Astrocyte of the cerebellum (primary cell): ENCODE measurements at places on chromosomes 3 and 15.

DNA sequence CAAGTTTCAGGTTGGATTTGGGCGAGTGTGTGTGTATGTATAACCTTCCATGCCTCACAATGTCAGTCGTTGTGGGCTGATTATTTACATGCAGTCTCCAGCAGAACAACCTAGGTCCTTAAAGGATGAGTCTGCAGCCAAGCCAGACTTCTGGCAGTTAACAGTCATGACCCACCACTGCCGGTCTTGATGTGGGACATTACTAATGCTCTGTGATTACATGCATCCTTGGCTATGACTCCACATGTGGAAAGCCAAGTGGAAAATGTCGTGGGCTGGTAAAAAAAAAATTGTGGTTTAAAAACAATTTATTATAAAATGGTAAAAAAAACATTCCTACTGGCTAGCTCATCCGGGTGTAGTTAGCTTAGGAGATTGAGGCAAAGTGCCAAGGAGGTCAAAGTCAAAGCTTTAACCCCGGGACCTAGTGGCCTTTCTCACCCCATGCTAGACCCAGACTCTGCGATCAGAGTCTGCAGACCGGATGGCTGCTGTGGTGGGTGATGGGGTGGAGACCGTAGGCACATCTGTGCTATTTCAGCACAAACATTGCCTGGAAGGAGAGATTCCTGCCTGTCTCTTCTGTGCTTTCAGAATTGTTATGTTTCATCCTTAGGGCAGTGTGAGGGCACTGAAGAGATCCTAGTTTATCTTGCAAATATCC, 6.8 kb downstream of the RARRES1 start:
- peak; percentile 98 for DNase-seq

GRCh38 chr3:46091046-46091445, 63.8 kb upstream of the XCR1 start:
- no peak for DNase-seq

- no peak for DNase-seq
These were observed 338.3 kb upstream of the ZNF385D start for GRCh38 chr3:22089284-22089683.

DNA sequence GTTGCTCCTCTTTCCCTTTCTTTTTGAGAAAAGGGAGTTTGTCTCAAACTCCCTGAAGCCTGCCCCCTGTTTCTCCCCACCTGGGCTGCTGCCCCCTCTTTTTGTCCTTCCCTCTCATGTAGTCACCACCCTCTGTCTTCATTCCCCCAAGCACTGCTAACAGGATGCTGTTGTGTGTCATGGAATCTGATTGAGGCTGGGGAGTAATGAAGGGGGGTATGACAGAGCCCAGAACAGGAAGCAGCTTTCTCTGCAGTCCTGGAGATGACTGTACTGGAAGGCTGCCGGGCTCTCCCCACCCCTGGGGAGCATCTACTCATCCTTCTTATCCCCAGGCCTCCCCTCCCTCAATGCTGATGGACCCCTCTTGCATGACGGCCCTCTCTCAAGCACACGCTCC, 181.6 kb downstream of the ABHD5 start:
- DNase-seq, result peak; percentile 29

DNA sequence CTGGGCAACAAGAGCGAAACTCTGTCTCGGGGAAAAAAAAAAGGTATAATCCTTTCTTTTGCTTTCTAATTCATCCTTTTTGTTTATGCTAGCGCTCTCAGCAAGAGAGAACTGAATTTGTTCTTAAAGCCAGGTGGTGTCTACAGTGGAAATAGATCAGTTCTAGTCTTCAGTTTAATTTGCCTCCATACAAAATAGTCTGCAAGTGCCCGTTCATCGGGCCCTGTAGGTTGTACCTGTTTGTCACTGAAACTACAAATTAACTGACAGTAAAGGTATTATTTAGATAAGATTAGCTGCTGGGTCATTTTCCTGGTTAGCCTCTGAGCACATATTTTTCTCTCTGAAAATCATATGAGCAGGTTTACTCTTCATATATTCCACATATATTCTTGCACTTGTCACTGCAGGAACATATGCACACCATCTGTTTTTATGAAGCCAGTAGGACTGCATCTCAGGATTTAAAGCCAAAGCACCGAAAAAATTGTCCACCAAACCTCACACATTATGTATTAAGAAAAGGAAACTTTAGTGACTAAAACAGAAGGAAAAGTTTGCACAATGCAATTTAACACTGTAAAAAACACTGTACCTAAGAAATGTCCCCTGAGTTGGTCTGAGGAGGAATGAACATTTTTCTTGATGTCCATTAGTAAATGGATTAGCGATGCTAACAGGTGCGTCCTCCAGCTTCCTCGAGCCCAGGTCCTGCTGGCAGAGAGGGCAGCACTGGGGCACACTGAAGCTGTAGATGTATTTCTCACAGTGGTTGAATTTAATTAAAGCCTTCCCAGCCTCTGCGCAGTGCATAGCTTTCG, 437 bp downstream of the MKRN2OS start:
- no peak for DNase-seq

GRCh38 chr15:64127521-64128270, 23.8 kb upstream of the SNX22 start:
- no peak for DNase-seq

DNA sequence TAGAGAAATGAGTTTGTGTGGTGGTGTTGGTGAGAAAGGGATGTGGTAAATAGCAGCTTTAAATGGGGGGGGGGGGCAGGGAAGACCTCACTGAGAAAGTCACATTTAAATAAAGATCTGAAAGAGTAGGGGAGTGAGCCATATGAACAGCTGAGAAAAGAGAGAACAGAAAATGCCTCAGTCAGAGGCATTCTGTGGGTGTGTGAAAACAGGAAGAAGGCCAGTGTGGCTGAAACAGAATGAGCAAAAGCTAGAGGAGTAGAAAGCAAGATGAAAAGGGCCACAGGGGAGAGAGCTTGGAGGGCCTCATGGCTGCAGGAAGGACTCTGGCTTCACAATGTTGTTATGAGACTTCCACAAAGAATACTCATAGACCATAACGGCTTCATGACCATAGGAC, 783.3 kb downstream of the ZPLD1 start:
- DNase-seq, result no peak

GRCh38 chr15:70882361-70882760, 9.9 kb downstream of the THAP10 start:
- DNase-seq, result no peak

GRCh38 chr3:152779653-152780052, 55.3 kb upstream of the P2RY1 start:
- peak; percentile 12 for DNase-seq

GRCh38 chr15:101115786-101116680, 135.8 kb downstream of the CHSY1 start:
- peak; percentile 31 for DNase-seq

DNA sequence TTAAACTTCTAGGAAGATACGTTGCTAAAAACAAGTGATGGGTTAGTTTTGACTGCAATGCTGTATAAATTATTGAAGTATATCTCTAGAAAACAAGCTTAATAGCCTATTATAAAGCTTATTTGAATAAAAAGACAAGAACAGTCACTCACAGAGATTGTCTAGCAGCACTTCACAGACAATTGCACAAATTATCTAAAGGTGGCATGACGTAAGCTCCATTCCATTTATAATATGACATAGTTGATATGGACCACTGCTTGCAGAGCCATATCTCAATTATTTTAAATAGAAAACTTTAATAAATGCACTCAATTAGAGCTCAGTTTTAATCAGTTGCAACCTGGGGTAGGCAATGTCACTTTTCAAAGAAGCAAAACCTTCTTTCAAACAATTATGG, 319.9 kb upstream of the GBE1 start:
- DNase-seq, result no peak
